ENCODE measurements at places on chromosomes 6 and 20.

GRCh38 chr20:44581515-44581914 is 864 bp upstream of the PKIG start:
- DNase-seq: no peak

GRCh38 chr20:12030470-12030869 is 112.8 kb downstream of the BTBD3 start:
- no peak for DNase-seq

- no peak for DNase-seq
Measured at GRCh38 chr6:11353921-11354389, 121.5 kb upstream of the NEDD9 start.

- no peak for DNase-seq
Measured at GRCh38 chr6:19757036-19757435, 80.1 kb upstream of the ID4 start.

DNA sequence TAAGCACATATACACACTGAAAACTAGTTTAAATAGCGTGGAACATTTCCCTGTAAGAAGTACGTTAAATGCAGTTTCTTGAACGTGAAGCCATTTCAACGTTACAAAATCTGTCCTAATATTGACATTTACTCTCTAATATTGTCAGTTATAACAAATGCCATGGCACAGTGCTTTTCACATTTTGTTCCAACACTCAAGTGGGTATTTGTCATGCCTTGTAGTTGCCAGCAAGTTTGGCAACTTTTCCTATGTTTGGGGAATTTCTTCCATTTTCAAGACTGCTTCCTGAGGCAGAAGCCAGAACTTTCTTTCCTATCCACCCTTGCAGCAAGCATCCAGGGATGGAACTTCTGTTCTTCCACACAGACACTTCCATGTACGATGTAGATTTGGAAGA is 63.0 kb downstream of the STX11 start:
- DNase-seq: no peak

DNA sequence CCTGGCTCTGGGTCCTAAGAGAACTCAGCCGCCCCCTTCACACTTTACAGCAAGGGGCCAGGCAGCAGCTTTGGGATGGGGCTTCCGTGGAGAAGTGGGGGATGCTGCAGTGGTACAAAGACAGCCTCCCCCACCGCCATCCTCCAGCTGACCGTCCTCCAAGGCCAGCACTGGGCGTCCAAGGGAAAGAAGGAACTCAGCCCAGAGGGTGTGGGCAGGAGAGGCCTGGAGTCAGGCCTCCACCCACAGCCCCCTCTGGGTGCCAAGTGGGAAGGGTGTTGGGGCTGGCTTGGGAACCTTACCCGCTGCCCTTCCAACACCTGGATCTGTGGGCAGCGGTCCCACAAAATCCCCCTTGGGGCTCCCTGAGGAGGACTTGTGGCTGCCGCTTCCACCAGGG is 13.1 kb downstream of the STMN3 start:
- no peak for DNase-seq

DNA sequence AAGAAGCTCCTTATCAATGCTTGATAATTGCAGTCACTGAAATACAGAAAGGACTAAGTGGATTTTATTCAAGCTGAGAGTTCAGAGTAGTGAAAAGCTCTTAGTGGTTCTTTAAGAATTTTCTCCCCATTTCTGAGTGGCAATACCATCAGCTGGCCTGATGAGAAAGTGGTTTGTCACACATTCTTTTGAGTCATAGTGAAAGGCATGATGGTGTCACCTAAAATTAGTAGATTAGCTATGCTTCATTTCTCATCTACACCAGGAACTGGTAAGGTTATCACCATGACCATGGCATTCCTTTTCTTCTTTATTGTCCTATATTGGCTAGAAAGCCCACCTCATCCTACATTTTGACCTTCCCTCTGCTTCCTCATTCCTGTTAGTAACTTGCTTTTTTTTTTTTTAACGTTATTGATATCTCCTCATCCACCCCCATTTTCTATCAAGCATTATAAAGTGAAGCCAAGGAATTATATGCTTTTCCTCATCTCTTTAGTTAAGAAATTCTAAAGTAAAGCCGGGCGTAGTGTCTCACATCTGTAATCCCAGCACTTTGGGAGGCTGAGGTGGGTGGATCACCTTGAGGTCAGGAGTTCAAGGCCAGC is 67.4 kb upstream of the LOC128125822 start:
- no peak for DNase-seq

DNA sequence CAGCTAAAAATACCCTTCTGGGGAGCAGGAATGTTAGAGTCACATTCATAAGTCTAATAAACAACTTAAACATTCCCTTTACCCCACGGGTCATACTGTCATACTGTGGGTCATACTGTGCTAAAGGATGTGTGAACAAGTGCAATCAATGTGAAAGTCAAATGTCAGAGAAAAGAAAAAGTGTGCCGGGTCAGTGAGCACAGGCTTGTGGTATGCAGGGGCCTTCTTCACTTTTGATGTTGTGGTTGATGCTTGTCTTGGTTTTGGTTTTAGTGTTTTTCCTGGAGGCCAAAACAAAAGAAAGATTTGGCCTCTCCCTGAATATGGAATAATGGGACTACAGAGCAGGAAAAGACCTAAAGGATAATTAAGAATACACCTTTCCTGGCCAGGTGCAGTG is 267.9 kb upstream of the PLN start:
- no peak for DNase-seq

- DNase-seq: no peak
Measured at GRCh38 chr6:36333931-36334725, 2.6 kb downstream of the BNIP5 start.

DNA sequence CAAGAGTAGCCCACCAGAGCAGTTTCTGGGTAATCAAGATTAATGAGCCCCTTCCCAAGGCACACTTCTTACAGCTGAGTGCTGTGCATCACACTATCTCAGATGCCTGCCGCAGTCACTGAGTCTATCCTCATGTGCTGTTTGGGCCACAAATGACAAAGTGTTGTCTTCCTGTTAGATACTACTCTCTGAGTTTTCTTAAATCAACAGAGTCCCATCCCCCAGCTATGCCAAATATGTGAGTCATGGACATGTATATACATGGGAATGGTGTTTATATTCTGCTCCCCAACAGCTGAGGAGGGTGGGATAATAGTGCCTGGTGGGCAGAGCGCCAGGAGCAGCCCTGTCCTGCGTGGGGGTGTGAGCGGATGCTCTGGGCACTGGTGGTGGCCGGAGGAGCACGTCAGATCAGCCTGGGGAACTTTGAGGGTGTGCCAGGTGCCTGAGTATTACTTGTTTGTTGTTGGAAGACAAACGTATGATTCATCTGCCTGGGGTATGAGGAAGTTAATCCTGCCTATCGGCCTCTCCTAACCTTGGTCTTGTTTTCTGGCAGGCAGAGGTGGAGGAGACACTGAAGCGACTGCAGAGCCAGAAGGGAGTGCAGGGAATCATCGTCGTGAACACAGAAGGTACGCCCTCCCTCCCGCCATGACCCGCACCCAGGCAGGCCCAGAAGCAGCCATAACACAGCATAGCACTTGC is 9.6 kb downstream of the DYNLRB1 start:
- peak; percentile 21 for DNase-seq

GRCh38 chr6:31829633-31830283 is 2.2 kb downstream of the HSPA1B start:
- peak; percentile 80 for DNase-seq

DNA sequence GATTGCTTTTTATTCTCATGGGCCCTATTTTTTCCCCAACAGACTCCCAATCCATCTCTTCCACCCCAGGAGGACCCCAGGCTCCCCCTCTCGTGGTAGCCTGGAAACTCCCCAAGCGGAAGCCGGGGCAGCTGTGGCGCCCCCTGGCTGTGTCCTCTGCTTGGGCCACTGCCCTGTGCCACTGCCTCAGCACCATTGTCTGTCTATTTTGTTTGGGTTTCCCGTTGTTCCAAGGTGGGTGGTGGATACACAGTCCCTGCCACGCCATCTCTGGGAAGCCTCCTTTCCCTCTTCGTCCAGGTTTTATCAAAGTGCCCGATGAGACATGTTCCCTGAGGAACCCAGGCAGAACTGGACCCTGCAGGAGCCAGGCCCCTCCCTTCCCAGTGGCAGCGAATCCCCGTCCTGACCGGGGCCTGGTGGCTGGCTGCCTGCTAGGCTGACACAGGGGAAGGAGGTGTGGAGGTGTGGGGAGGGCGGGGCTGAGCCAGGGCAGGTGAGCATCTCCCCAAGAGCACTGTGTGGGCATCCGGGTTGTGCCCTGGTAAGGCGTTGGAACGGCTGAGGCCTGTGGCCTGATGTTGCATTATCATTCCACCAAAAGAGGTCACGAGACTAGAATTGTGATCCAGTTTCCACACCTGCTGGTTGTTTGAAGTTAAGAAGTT is 228.2 kb downstream of the CDH4 start:
- no peak for DNase-seq

GRCh38 chr6:84422380-84422968 is 195.0 kb upstream of the CEP162 start:
- DNase-seq: no peak

DNA sequence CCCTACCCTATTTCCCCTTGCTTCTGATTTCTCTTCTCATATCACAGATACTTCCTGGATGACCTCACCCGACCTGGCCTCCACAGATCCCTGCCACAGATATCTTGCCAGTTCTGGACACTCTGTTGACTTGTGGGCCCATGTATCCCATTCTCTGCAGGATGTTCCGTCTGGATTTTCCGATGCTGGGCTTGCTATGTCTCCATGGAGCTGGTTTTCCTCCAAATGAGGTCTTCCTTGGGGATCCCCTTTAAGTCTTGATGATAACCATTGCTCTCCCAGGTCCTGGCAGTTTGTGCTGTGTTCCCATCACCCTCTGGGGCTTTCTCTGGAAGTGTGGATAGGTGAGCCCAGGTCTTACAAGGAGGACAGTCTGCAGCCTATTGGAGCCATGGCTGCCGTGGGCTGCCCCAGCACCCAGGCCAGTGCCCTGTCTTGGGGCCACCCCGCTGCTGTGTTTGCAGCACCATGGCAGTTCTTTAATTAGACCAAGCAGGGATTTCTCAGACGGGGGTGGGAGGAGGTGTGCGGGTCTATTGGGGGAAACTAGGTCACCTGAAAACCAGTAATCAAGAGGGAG is 23.9 kb downstream of the PPP1R16B start:
- DNase-seq: no peak

- no peak for DNase-seq
Measured at GRCh38 chr20:20289331-20289730, 78.6 kb upstream of the INSM1 start.

DNA sequence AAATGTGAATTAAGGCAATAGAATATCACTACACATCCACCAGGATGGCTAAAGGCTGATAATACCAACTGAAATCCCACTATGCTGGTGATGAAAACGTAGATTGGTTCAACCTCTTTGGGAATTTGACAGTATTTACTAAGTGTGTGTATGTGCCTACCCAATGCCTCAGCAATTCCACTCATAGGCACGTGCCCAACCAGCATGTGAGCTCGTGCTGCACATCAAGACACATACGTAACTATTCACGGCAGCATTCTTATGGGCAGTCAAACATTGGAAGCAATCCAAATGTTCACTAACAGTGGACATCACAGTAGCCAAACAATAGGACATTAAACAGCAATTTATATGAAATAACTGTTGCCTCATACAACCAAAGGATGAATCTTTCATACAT is 15.7 kb upstream of the AFDN start:
- DNase-seq: no peak

DNA sequence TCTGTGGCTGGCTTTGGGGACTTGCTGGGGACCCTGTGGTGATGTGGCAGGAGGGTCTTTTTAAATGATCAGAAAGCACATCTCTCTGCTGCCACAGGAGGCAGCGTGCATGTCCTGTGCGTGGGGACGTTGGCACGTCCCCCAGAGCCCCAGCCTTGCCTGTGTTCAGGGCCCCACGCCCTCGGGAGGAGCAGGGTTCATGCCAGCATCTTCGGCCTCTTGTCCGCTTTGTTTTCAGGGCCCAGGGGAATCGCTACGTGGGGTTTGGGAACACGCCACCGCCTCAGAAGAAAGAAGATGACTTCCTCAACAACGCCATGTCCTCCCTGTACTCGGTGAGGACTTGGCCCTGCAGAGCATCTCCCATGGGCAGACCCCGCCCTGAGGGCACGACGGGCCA is 6.0 kb downstream of the ARFGAP1 start:
- DNase-seq: no peak

GRCh38 chr20:62772619-62772989 is 23.7 kb upstream of the MRGBP start:
- DNase-seq: no peak

DNA sequence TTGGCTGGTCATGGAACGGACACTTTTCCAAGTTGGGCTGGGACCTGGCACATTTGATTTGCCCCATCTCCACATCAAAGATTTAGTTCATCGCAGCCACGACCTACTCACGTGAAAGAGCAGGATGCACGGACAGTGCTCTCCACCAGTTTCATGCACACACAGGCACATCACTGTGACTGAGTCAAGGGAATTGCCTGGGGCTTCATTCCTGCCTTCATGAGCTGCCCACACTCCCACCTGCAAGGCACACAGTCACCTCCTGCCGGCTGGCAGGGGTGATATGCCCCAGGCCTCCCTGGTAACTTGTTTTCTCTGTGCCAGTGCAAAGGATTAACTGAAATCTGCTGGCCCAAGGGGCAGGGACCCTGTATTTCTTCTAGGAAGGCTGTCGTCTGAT is 23.3 kb upstream of the CST1 start:
- DNase-seq: no peak

All from G401 (cell line).